ENCODE measurements at places on chromosomes 16 and 17.

GRCh38 chr17:39063681-39064069 lies 87.8 kb downstream of the PLXDC1 start:
- DNase-seq, result no peak

DNA sequence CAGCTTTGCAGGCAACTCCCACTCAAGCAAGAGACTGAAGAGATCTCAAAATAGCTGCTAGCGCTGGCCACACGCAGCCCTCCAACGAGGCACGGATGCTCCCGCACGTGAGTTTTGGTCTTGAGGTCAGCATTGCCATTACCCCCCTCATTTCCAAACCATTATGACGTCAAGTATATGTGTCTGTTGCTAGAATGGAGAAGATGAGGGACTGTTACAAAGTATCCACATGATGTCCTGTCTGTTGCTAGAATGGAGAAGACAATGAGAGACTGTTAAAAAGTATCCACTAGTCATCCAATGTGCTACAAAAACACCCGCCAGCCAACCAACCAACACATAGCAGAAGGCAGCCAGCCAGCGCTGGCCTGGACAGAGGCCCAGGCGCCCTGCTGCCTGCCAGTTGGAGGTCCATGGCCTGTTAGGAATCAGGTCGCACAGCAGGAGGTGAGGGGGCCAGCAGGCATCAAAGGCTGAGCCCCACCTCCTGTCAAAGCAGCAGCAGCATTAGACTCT lies 24.8 kb downstream of the KLHDC4 start:
- DNase-seq, result no peak

- DNase-seq, result no peak
These were observed 38.2 kb downstream of the MAF start for GRCh38 chr16:79562166-79562823.

- no peak for DNase-seq
These were observed 682 bp downstream of the XAF1 start for GRCh38 chr17:6756425-6757031.

DNA sequence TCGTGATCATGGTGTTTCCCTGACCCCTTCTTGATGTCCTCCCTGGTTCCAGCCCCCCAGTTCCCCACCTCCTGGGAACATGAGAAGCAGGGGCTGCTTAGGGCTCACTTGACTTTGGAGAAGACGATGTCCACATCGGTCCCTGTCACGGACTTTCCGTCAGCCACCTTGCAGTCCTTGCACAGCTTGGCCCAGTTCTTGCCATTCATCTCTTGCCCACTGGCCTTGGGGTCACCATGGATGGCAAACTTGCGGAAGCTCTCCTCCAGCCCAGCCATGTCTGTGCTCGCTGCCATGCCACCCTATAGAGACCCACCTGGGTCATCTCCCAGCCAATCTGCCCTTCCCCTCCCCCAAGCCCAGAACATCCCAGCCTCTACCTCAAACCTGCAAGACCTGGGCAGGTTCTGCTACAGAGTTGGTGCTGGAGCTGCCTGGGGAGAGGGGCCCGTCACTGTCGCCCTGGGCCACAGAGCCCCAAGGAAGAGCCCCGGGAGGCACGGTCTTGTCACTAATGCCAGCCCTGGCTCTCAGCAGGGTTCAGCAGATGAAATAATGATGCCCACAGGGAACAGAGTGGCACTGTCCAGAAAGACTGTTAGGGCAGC lies 2.4 kb downstream of the TPPP3 start:
- DNase-seq, result no peak

- no peak for DNase-seq
These were observed 4.4 kb downstream of the MSLN start for GRCh38 chr16:764848-765487.

DNA sequence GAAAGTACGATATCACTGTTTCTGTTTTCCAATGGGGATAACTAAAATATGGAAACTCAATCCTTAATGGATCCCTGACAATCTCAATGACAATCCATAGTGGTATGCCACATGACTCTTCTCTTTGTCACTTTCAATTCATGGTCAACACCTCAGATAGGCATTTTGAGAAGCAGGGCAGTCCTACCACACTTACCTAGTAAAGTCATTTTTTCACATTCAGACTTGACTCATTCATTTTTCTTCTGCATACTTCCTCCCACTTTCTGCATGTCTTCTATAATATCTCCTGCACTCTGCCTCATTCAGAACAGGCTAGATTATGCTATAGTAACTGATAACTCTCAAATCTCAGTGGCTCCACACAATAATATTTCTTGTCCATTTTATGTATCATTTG lies 117.5 kb downstream of the FTO start:
- DNase-seq, result no peak

DNA sequence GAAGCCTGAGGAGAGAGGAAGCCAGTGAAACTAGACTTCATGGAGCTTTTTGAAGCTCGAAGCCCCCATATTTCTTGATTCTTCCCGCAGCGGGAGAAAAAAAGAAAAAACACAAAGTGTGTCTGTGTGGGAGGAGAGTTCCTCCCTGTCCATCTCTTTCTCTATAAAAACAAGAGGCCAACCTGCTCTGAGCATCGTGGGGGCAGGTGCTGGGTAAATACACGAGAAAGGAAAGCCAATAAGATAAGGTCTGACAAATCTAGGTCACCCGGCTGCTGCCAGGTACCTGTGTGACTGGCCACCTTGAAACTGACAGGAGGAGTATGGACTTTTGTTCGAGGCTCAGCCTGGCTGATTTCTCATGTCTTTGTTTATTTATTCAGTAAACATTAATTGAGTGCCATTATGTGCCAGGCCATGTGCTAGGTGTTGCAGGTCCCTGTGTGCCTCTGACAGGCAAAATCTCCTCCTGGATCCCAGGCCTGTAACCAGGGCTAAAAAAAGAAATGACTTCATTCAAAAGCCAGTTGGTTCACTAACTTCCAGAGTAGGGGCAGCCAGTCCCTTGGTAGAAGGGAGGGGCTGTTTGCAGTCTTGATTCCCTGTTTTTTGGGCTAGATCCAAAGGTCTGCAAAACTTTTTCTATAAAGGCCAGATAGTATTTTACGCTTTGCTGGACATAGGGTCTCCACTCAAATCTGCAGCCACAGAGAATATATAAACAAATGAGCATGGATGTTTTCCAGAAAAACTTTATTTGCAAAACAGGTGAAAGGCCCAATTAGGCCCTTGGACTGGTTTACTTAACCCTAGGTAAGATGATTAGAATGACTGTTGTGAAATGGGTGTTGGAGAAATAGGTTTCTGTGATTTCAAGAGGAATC lies 35.6 kb downstream of the YPEL2 start:
- no peak for DNase-seq

DNA sequence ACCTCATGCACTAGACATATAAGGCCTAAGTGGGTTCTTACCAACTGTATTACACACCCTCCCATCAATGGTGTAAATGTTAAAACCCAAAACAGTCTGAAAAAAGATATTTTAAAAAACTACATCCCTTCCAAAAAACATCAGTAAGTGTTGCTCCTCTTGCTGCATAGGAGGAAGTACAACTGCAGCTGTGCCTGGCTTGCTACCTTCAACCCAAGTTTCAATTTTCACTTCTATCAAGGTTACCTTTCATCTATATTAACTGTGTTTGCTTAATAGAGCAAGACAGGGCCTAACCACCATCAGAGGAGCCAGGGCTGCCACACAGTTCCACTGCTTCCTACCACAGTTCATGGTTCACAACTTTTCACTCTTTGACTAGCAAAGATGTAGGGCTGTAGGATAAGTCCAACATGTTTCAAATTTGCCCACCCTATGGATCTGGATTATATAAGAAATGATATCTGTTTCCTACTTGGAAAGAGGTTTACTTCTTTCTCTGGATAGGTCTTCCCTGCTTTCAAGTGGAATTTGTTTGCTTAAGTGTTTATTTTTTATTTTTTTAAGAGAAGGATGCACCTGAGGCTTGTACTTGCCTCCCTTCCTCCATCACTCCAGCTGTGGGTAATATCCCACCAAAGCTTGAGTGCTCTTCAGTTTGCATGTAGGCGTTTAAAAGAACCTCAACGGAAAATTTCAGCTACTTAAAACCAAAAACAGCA lies 56.7 kb downstream of the GRB7 start:
- no peak for DNase-seq

DNA sequence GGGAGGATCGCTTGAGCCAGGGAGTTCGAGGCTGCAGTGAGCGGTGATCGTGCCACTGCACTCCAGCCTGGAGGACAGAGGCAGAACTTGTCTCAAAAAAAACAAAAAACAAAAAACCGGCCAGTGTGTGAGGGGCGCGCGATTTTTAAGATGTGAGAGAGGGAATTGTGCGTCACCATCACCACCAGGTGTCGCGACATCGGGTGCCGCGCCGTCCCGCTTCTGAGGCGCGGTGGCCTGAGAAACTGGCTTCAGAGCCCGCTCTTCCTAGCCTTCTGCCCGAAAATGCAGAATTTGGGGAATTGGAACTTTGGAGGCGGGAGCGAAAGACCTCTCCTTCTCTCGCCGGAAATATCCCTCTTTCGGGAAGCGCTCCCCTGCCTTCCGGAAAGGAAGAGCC lies 524.8 kb downstream of the KCNJ18 start:
- no peak for DNase-seq

GRCh38 chr17:81002409-81003361 lies 11.0 kb downstream of the CHMP6 start:
- no peak for DNase-seq

GRCh38 chr17:77441130-77441920 lies 300.6 kb downstream of the SEC14L1 start:
- peak; percentile 86 for DNase-seq

- DNase-seq, result no peak
These were observed 44.4 kb upstream of the SCNN1B start for GRCh38 chr16:23257682-23258081.

GRCh38 chr16:10617662-10618420 lies 37.4 kb upstream of the EMP2 start:
- no peak for DNase-seq

DNA sequence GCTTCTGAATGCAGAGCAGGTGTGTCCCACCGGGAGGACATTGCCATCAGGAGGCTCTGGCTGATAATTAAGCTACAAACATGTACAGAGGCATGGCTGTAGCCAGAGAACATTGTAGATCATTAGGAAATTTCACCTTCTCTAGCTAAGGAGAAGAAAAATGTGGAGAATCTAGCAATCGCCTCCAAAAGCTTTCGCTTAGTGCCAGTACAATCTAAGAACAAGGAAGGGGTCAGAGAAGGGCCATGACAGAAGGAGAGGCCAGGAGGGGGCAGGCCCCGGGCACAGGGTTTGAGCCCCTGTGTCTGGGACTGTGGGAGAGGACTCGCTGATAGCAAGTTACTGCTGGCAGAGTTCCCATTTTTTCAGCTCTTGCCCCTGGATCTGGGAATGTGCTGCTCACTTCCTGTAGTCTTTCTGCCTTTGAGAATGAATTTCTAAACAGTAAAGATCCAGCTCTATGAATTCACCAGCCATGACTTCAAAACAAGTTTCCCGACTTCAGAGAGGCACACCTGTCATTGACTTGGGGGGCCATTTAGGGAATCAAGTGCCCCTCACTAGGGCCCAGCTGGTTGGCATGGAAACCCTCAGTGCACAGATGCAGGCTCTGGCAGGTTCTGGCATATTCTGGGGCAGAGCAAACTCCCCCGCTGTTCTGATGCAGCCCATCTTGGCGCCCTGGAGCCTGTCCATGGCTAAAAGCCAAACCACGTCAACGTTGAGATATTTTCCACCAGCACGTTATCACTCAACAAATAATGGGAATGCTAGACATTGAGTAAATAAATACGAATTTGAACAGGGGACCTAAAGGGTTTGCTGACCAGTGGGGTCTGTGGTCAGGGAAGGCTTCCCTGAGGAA lies 59.5 kb upstream of the CACNG4 start:
- no peak for DNase-seq

All from immature natural killer cell (primary cell).